Globus pallidus (tissue), 1 donor: ENCODE measurements at places on chromosomes 1 and 21.

DNA sequence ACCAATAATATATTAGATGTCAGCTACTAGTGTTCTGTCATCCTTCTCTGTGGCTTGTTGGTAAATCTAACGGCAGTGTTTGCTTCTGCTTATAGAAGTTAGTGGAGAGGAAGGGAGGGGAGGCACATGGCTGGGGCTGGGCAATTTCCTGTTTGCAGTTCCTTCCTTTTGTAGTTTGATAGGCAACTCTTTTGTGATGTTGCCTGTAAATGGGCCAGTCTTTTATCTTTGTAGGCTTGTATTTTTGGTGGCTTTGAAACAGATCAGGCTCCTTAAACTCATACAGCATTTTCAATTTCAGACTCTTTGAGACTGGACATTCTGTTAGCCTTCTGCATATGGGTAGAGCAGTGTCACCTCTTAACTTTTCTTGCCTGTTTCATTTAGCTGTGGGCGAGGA, 48.1 kb downstream of the CDC14A start:
- peak; percentile 41 for DNase-seq

DNA sequence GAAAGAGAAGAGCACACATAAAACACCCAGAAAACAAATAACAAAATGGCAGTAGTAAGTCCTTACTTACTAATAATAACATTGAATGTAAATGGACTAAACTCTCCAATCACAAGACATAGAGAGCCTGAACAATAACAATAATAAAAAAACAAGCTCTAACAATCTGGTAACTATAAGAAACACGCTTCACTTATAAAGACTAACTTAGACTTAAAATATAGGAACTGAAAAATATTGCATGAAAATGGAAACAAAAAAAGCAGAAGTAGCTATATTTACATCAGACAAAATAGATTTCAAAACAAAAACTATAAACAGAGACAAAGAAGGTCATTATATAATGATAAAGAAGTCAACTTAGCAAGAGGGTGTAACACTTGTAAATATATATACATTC, 83.1 kb upstream of the LYPLAL1 start:
- DNase-seq, result no peak

- peak; percentile 60 for DNase-seq
These were observed 11.1 kb upstream of the MSTO1 start for GRCh38 chr1:155598842-155599331.

GRCh38 chr1:182459949-182460348, 10.0 kb downstream of the RGSL1 start:
- no peak for DNase-seq

DNA sequence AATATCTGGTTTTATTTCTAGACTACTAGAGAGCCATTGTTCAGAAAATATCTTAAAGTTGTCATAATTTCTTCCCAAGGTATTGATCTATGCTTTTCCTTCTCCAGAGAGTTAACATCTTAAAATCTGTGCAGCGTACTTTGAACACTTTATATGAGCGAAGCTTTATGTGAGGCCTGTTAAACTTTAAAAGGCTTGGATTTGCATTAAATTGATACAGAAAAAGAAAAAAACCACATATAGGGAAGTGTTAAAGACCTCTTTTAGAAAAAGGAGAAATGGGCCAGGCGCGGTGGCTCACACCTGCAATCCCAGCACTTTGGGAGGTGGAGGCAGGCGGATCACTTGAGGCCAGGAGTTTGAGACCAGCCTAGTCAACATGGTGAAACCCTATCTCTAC, 59.2 kb upstream of the MORC3 start:
- DNase-seq, result no peak

- no peak for DNase-seq
These were observed 4.9 kb downstream of the SLAMF8 start for GRCh38 chr1:159831412-159832141.

GRCh38 chr1:39131940-39132339, 72.6 kb upstream of the MACF1 start:
- no peak for DNase-seq
